ENCODE measurements at places on chromosomes 4 and X.

DNA sequence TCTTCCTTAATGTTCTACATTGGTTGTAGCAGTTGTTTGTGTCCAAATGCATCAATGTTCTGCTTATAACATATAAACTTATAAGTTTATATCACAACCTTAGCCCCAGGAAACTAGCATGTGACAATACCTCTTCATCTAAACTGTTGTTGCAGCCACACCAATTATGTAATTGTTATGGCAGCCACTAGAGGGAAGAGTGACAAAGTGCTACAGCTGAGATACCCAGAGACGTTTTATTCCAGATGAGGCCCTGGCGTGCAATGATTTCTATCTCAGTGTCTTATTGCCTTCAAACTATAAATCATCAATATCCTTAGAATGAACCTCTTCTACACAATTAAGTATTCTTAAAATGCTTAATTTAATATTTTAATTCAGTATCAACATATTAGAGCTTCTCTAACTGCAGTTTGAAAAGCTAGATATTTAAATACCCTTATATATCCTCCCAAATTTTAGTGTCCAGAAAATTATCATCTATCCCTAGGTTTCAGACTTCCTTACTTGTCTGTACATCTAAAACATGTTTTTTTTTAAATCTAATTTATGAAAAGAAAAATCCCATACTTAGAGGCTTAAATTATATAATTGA, 171.6 kb downstream of the PCDH10 start:
- DNase-seq = no peak

- DNase-seq = no peak
Observed at GRCh38 chr4:152106113-152106763, 345.4 kb upstream of the GATB start.

DNA sequence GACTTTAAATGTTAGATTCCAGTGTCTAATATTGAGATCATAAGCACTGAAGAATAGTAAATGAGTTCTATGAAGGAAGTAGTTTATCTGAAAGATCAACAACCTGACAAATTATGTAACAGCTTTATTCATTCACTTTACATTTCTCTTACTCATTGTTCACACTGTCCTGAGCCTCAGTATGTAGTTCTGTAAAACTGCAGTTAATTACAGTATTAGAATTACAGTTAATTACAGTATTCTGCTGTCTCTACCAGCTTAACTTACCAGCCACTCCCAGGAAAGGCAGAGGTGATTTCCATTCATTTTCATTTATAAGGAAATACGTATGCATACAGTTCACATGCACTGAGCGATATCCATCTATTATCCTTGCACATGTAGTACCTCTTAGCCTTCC, 32.7 kb downstream of the NFKB1 start:
- no peak for DNase-seq

DNA sequence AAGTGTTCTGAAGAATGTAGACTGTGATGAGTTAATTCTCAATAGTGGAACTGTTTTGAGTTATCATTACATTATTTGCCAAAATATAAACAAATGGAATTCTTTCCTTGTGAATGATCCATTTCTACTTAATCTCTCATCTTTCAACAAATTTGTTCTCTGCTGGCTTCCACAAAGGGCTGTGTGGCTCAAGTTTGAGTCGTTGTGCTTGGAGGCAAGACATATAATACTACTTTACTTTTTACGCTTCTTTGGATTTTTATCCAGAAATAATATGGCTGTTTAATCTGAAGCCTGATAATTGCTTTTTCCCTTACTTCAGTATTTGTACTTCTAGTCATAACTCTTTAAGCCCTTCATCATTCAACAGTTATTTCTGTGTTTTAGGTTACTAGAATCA, 169.5 kb downstream of the ARHGAP10 start:
- no peak for DNase-seq

DNA sequence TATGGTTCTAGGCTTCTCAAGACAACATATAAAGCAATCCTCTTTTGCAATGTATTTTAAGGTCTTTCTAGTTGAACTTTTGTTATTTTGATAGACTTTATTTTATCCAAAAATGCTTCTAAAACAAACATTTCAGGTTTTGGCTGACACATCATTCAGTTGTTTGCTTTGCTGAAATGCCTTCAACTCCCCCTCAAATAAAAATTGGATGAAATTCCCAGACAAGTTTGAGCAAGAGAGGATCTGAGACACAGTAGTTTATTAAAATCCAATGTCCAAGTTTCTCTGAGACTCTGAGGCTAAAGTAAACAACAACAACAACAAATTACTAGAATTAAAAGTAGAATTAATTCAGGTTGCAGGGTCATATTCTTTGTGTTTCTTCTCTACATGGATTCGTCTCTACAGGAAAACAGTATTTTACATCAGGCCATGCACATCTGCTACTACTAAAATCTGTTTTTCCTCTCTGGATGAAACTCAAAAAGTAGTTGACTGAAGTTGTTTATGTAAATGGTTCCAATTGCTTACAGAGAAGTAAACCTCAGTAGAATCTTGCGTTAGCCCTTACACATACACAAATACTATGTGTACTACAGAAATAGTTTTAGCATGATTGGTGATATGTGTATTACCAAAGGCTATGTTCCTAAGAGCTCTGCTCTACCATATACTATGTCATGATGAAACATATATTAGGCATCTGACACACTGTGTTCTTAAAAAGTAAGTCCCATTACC, 64.9 kb downstream of the PRSS12 start:
- no peak for DNase-seq

GRCh38 chr4:169103966-169104412, 93.9 kb upstream of the CBR4 start:
- no peak for DNase-seq

DNA sequence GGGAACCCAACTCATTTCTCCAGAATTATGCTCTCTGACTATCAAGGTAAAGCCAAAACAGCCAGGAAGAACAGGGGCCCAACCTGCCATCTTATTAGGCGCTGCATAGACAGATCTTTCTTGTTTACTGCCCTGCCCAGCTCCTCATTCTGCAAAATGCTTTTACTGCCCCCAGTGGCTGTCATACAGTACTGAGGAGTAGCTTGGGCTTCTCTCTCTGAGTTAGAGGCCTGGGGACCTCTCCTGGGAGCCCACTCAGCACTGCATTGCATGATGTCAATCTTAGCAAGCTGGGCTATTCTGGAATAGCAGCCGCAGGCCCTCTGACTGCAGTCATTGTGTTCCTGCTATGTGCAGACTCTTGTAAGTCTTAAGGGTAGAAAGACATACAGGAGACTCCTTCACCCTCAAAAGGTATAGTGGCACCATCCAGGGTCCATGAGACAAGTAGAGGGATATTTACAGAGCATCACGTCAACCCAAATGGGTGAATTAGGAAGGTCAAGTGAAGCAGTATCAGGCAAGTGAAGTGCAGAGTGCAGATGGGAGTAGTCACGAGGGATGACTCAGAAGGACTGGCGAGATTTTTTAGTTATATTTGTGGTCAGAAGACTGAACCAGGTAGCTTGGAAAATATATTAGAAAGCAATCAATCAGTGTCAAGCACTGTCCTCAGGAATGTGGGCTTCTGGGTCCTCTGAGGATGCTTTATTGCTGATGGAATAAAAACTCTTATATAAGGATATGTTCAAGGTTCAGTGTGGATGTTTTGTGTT, 294.1 kb upstream of the SFRP2 start:
- DNase-seq = no peak

GRCh38 chr4:113604955-113605354, 156.6 kb downstream of the CAMK2D start:
- DNase-seq = no peak

DNA sequence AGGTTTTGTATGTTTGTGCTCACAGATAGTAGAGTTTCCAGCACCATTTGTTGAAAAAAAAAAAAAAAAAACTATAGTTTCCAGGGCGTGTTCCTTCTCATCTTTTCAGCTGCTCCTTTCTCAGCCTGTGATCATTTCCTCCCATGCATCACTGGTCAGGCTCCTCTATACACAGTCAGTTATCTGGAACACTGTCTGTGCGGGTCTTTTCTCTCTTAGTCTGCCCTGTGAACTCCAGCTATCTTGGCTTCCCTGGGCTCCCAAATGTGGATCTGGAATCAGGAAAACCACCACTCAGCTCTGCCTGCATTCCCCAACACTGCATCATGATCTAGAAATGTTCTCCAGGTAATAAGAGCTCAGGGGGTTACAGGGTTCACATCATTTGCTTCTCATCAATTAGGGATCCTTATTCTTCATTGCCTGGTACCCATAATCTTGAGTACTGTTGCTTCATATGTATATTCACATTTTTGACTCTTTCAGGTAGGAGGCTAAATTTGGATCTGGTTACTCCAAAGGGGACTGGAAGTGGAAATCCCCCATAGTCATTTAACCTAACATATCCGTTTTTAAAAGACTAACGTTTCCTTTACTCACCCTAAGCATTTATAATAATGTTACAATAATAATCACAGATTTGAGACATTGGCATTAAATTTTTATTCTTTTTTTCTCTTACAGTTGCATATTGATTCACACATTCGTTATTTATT, 221.8 kb upstream of the KLF3 start:
- no peak for DNase-seq

DNA sequence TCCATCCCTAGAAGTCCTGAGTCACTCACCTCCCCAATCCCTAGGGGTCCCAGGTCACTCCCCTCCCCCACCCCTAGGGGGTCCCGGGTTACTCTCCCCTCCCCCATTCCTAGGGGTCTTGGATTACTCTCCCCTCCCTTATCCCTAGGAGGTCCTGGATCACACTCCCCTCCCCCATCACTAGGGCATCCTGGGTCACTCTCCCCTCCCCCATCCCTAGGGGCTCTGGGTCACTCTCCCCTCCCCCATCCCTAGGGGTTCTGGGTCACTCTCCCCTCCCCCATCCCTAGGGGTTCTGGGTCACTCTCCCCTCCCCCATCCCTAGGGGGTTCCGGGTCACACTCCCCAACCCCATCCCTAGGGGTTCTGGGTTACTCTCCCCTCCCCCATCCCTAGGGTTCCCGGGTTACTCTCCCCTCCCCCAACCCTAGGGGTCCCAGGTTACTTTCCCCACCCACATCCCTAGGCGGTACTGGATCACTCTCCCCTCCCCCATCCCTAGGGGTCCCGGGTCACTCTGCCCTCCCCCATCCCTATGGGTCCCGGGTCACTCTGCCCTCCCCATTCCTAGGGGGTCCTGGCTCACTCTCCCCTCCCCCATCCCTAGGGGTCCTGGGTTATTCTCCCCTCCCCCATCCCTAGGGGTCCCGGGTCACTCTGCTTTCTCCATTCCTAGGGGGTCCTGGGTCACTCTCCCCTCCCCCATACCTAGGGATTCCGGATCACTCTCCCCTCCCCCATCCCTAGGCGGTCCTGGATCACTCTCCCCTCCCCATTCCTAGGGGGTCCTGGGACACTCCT, 2.1 kb downstream of the ASMTL start:
- no peak for DNase-seq

GRCh38 chrX:134144231-134144630, 92.8 kb upstream of the CCDC160 start:
- DNase-seq = no peak

DNA sequence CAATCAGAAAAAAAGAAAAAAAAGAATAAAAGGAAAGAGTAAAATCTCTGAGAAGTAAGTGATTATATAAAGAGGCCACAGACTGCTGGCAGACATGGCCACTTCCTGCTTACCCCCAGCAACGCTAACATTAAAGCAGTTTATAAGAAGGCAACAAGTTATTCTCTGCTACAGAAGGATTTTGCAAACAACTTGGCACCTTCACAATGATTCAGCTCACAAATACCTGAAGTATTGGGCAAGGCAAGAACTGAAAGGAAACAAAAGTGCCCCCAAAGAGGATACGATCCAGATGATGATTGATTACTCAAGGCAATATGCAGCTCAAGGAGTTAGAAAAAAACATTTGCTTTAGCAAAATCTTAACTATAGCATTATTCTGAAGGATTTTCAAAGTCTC, 718.8 kb downstream of the KLHL13 start:
- DNase-seq = no peak

- DNase-seq = no peak
Observed at GRCh38 chrX:124250835-124251437, 81.5 kb upstream of the TEX13D start.

GRCh38 chr4:74292111-74292870, 16.0 kb upstream of the EPGN start:
- no peak for DNase-seq

DNA sequence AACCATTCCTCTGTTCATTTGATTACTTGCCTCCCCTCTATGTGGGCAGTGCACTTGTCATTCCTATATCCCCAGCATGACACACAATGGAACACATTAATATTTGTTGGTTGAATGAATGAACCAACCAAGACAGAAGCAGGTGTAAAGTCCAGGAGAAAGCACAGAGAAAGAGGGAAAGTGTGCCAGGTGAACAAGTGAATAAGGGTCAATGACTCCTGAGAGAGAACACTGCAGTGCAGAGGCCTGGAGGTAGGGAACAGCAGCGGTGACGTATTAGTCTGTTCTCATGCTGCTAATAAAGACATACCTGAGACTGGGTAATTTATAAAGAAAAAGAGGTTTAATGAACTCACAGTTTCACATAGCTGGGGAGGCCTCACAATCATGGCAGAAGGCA, 53.1 kb downstream of the USP46 start:
- DNase-seq = no peak

GRCh38 chr4:121056066-121056465, 16.3 kb downstream of the NDNF start:
- no peak for DNase-seq

DNA sequence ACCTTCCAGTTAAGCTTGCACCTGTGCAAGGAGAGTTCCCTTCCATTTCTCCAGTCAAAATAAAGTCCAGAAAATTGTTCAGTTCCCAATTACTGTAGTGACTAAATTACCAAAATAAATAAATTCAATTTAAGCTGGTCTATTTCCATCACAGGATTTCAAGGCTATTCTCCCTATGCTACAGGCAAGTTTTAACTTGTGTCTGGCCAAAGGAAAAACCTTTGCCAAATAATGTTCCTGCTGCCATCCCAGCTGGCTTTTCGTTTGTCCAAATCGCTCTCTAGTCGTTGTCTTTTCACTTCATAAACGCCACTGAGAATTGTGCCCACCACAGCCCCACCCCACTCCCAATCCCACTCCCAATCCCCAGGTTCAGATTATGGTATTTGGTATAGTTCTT, 2.4 kb downstream of the KCTD8 start:
- no peak for DNase-seq

All from stimulated activated CD8-positive, alpha-beta memory T cell treated with anti-CD3 and anti-CD28 coated beads, Interleukin-12 subunit alpha, Interleukin-12 subunit beta, amount 100 ng/mL, for 1 hour (primary cell).